HEK293T (cell line): ENCODE measurements at places on chromosomes 3 and 15.

DNA sequence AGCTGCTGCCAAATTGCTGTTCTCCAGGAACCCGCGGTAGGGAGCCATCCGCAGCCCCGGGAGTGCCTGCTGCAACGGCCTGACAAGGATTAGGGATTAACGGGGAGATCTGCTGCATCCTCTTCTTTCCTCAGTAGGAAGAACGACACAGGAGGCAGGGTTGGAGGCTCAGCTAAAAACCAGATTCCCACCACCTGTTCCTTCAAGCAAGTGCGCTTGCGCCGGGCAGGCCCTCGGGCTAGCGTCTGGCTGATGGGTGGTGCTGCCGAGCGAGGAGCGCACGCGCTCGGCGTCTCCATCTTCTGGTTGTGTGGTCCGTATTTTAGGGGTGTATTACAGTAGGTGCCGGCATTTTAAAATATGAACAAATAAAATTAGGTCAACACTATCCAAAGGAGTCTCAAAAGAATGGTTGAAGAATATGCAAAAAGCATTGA is 25.4 kb upstream of the SLC25A26 start:
- no peak for DNase-seq

DNA sequence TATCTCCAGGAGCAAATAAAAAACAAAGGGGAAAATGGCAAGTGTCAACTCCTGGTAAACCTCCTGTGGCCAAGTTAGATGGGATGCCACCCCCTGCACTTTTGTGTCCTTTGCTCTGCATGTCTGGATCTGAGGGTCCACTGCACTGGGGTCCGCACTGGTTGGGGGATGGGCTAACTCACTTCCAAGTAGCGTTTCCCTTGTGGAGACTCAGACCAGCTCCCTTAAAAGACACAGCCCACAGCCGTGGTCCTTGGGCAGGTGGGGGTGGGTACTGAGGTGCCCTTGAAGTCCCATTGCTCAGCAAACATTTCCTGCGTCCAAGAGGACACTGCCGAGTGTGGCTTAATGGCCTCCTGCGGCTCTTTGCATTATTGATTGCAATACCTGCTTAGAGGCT is 188.2 kb downstream of the MEGF11 start:
- no peak for DNase-seq

GRCh38 chr15:47866446-47866845 is 149.1 kb downstream of the SEMA6D start:
- no peak for DNase-seq

DNA sequence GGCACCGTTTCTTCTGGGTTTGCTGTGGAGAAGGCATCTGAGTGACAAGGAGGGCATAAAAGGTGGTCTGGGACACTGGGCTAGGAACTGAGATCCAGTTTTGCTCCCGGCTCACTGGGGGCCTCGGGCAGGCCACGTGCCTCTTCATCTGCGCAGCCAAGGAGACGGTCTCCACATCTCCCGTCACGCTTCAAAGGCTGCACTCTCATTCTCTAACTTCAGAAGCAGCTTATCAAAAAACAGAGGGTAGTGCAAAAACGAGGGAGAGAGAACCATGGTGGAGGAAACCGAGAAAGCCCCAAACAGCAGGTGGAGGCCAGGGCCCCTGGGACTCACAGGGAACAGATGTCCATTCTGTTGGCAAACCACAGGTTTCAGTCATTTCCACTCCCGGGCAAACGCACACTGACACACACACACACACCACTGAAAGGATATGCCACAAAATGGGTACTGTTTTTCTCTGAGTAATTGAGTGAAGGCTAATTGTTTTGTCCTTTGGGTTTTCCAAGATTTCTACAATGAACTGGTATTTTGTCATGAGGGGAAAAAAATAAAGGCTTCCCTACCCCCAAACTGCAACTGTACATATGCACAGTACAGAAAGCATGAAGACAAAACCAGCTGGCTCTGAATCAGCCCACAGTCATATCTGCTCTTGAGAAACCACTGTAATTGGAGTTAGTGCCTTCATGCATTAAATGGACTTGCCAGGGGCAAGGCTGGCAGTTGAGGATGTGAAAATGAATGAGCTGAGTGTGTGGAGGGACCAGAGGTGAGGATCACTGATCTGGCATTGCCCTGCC is 71.9 kb downstream of the MGLL start:
- no peak for DNase-seq

DNA sequence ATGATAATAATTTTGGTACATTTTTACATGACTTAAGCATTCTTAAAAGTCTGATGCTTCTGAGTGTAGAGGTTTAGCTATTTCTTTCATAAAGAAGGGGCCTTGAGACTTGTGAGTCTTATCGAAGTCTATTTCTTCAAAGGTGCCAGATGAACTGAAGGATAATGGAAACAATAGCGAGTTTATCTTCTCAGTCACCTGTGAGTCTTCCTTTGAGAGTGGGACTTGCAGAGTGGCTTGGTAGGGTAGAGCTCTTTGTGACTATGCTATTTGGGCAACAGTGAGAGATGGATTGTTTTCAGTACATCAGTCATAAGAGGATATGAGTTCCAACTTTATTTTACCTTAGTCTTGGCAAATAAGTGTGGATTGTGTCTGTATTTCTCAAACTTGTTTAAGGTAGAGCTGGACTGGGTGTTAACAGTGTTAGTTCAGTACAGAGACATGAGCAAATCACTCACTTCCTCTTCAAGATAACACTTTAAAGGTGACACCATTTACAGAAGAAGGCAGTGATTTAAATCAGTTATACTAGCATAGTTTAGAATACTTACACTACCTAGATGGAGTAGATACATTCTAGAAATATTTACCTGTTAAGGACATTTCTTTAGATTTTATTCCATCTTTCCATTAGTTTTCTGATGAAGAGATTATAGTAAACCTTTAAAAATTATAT is 3.2 kb downstream of the AKAP13 start:
- DNase-seq: no peak

GRCh38 chr3:139770577-139770976 is 92.8 kb upstream of the NMNAT3 start:
- no peak for DNase-seq

DNA sequence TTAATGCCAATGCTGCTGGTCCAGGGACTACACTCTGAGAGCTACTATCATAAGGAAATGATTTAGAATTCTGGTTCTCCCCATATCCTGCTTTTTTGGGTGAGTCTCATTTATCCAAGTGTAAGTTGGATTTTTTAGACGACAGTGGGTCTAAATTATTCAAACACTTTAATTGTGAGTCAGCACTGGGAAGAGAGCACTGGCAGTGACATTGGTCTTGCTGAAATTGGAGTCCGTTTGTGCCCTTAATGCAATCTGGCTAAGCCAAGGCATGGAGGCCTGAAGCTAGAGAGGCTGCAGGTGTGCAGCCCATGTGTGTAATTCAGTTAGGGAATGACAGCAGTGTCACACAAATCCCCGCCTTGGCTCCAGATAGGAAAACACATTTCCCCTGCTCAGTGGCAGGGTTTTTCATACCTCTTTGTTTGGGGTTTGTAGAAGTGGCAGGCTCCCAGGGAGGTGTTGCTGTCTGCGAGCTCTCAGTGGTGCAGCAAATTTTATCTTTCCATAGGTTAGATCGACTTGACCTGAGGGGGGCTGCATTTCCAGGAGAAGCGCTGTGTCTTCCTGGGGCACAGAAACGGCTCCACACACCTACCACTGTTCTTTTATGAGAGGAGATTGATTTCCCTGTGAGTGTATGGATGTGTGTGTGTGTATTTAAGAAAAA is 197.7 kb downstream of the CD47 start:
- DNase-seq: no peak

GRCh38 chr3:153760948-153761347 is 360.2 kb upstream of the ARHGEF26 start:
- DNase-seq: no peak
